ENCODE measurements at places on chromosomes 7 and 10.

- DNase-seq = no peak
These were observed 162.8 kb downstream of the CYP26A1 start for GRCh38 chr10:93236393-93237040.

DNA sequence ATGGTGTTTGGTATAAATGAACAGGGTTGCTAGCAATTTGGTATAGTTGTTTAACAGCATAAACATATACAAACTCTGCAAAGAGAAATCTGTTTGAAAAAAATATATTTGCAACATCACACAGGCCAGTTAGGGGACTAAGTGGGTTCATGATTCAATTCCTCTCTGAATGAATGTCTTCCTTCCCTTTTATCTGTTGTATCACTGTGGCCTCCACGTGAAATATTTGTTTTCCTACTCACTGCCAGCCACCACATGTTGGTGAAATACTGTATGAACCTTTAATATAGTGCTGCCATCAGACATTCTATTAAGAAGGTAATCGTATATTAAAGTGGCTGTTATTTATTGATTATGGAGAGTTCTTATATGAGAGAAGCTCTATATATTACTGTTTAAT, 157.0 kb downstream of the ARID5B start:
- DNase-seq = no peak

- DNase-seq = peak; percentile 46
These were observed 220.9 kb upstream of the MKLN1 start for GRCh38 chr7:131106681-131107336.

DNA sequence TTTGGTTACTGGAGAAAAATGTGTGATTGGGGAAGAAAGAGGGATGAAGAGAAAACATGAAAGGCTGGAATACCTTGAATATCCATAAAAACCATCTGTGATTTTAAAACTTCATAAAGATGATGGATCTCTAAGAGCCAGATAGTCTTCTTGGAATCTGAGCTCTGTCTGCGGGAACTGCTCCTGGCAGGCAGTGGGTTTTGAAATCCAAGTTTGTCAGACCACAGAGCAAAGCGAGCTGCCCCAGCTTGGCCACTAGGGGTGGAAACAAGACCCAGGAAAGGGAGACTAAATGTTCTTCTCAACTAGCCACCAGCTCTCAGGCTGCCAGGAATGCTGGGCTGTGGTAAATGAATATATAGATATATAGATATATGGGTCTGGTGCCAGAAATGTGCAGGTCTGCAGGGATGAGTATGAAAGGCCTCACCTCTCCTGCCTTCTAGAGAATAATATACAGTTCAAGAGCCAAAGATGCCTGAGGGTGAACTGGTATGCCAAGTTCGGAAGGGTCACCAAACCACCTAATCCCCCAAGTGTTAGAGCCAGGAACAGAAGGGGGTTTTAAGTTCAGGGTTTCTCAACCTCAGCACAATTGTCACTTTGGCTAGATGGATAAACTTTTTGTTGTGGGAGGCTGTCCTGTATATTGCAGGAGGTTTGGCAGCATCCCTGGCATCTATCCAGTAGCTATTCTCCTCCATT, 208.8 kb downstream of the KCNMA1 start:
- DNase-seq = no peak

GRCh38 chr10:28177944-28178637, 124.8 kb downstream of the MPP7 start:
- no peak for DNase-seq

DNA sequence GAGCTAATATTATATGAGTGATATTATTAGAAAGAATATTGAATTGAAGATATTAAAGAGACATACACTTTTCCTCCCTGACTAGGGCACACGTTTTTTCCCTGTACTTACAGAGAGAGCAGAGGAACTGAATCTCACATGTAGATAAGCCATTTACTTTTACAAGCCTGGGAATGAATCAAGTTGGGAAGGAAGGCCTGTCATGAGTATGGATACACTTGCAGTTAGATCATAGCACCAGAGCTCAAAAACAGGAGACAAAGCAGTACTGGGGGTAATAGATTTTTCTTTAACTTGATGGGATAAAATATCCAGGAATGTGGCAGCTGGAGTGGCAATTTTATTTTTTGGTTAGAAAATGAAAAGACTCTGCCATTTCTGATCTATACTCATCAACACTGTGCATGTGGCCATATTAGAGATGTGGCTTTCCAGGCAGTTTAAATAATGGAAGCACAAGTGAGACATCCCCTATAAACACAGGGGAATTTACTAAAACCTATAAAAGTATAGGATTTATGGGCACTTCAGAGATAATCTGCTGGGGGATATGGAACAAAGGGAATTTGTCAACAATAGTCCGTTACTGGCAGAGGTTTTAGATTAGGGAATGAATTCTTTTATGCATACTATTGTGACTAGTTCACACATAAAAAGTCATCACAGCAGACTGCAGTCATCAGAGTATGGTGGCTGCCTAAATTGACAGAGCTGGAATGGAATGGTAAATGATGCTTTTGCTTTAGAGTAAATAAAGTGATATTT, 657.7 kb upstream of the MBL2 start:
- DNase-seq = no peak

DNA sequence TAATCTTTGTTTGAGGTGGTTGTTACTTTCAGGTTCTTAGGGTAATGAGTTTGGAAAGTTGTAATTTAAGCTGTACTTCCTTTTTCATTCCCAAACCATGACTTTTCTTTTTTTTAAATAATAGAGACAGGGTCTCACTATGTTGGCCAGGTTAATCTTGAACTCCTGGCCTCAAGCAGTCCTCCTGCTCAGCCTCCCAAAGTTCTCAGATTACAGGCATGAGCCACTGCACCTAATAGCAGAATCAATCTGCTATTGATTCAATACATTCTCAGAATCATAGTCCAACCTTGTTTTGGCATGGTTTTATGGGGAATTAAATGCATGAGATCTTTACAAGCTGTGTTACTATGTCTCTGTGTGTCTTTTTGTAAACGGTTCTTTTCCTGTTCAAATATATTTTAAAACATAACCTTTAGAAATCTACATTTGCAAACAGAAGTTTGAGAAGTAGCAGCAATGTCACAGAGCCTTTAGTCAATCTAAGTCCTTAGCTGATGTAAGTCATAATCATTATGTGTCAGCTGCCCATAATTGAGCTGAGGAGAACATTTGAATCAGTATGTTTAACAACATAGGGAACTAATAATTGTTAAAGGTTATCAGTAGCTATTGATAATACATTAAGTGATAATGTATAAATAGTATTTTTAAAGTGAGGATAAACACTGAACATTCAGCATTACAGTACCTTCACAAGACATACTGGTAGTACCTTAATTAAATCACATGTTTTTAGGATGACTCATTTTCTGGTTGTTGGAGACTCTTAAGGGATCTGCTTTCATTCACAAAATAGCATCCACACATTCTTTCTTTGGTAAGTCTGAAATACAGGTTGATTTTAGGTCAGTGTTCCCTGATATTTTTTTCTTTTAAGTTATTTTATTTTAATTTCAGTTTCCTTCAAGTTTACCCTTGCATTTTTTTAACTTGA, 8.8 kb downstream of the INPP5F start:
- no peak for DNase-seq

DNA sequence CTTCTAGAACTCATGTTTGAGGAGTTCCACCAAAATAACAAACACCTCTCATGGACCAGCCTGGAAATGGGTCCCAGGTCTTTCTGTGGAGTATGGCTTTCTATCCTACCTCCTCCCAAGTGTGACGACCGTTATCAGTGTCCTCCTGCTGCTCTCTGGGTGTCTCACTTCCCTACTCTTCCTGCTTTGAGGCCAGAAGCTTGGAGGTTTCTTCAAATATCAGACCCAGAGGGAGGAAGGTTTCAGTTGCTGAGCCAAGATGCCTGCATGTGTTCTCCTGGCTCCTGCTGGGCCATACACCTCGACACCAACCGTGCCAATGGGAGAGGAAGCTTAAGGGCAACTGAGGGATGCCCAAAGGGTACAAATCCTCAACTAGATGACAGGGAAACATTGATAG, 114.6 kb downstream of the WNT2 start:
- DNase-seq = no peak

GRCh38 chr7:18555120-18555519, 59.6 kb downstream of the HDAC9 start:
- no peak for DNase-seq

DNA sequence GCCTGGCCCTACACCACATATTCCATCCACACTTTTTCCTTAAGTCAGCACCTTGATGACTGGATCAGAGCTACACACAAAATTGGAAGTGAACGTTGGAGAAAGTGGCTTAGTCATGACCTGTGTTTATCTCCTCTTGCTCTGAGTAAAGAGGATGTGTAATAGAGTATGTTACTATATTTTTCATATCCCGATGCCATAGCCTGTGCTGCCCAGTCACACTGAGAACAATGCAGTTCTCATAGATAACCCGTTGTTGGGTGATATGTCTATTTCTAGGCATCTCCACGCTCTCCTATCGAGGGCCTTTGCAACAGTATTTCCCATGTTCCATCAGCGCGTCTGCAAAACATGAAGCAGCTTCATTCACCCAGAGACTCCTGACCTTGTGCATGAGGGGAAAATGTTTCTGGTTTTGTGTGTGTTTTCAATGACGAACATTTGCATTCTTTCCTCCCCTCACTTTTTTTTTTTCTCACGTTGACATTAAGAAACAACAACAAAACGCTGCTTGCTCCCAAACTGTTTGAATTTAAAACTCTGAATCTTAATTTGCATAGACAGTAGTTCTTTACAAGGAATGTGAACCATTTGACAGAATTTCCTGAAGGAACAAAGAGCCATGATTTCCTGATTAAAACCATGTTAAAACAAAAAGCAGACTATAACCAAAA, 43.4 kb downstream of the GRK5 start:
- DNase-seq = no peak

DNA sequence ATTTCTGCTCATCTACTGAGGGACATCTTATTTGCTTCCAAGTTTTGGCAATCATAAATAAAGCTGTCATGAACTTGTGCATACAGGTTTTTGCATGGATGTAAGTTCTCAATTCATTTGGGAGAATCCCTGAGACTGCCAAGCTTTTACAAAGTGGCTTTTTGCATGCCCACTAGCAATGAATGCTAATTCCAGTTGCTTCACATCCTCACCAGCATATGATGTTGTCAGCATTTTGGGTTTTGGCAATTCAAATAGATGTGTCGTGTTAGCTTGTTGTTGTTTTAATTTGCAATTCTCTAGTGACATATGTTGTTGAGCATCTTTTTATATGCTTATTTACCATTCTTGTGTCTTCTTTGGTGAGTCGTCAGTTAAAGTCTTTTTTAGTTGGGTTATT, 57.2 kb downstream of the RAB18 start:
- no peak for DNase-seq

DNA sequence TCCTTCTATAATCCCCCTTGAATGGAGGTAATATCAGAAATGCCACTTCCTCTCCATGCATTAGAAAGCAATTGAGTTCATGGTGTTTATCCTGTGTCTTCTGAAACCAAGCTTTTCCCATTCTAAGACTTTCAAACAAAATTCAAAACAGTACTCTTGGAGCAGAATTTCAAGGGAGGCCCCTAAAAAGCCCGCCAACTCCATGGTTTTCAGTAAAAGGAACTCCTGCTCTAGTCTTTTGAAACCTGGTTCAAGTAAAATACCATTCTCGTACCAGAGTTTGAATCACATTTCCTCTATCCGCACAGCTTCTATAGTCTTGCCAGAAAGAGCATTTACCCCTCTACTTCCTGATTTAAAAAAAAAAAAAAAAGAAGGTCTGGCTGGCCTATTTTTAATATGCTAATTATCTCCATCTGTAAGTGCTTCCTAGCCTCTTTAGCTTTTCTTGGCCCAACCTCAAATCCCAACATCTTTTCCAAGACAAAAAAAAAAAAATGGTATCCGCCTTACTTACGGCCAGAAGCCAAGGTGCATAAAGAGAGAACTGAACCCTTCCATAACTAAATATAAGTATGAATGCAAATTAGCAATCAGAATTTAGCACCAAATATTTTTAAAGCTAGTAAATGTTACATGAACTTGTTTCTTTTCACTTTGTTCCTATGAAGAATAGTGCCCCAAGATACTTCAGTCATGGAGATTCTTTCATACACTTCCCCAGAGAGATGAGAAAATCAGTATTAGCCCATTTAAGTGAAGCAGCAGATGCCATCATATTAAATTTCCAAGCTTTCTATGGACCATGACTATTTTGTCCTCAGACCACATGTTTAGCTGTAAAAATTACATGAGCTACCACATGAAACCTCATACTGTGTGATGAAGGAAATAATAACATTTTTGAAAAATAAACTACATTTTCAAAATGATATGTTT, 199.9 kb upstream of the FAM3C start:
- DNase-seq = no peak

- no peak for DNase-seq
These were observed 146.7 kb upstream of the UNC5B start for GRCh38 chr10:71065659-71066058.

GRCh38 chr7:64099656-64100531, 54.7 kb downstream of the ZNF727 start:
- no peak for DNase-seq

DNA sequence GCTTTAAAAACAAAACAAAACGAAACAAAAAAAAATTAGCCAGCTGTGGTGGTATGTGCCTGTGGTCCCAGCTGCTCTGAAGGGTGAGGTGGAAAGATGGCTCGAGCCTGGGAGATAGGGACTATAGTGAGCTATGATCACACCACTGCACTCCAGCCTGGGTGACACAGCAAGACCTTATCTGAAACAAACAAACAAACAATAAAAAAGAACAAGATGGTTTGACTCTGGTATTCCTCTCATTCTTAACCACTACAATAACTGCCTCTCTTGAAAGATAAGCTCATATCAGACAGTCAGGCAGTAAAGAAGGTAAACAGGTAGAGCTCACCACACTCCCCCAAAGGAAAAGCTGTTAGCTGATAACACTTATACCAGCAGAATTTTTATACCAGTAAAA, 14.1 kb upstream of the DUSP5 start:
- no peak for DNase-seq

- DNase-seq = no peak
These were observed 12.2 kb upstream of the CHST15 start for GRCh38 chr10:124105594-124105993.

DNA sequence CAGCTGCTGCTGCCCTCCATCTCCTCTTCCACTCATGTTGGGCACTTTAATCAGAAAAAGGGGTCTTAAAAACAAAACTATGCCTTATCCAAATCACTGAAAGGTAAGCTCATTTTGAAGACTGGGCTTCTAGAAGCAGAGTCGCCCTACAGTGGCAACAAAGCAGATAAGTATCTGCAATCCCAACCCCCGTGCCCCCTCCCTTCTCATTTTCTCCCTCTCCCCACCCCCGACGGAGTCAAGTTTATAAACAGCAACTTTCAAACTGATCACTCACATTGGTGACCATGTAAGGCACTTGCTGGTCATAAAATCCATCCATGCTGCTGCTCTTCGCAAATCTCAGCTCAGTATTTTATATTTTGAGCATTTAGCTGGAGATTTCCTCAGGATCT, 738 bp downstream of the ETV1 start:
- no peak for DNase-seq

DNA sequence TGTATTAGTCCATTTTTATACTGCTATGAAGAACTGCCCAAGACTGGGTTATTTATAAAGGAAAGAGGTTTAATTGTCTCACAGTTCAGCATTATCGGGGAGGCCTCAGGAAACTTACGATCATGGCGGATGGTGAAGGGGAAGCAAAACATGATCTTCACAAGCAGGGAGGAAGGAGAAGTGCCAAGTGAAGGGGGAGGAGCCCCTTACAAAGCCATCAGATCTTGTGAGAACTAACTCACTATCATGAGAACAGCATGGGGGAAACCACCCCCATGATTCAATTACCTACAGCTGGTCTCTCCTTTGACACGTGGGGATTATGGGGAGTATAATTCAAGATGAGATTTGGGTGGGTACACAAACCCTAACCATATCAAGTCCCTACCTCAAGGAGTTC, 85.4 kb downstream of the JAZF1 start:
- no peak for DNase-seq

- DNase-seq = no peak
These were observed 73.5 kb downstream of the BUB3 start for GRCh38 chr10:123227706-123228105.

Measured in caudate nucleus (tissue), 63 donors.